ENCODE measurements at places on chromosomes 2 and 18.

DNA sequence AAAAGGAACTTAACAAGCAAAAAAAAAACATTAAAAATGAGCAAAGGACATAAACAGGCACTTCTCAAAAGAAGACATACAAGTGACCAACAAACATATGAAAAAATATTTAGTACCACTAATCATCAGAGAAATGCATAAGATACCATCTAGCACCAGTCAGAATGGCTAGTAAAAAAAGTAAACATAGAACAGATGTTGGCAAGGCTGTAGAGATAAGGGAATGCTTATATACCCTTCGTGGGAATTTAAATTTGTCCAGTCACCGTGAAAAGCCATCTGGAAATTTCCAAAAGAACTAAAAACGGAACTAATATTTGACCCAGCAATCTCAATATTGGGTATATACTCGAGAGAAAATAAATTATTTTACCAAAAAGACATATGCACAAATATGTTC is 1751.3 kb upstream of the LRRTM1 start:
- no peak for DNase-seq

- DNase-seq = no peak
Observed at GRCh38 chr2:29787473-29788465, 133.6 kb downstream of the ALK start.

GRCh38 chr18:58612315-58613055 is 16.4 kb downstream of the ALPK2 start:
- no peak for DNase-seq

GRCh38 chr2:85744741-85745601 is 8.8 kb upstream of the ATOH8 start:
- no peak for DNase-seq

DNA sequence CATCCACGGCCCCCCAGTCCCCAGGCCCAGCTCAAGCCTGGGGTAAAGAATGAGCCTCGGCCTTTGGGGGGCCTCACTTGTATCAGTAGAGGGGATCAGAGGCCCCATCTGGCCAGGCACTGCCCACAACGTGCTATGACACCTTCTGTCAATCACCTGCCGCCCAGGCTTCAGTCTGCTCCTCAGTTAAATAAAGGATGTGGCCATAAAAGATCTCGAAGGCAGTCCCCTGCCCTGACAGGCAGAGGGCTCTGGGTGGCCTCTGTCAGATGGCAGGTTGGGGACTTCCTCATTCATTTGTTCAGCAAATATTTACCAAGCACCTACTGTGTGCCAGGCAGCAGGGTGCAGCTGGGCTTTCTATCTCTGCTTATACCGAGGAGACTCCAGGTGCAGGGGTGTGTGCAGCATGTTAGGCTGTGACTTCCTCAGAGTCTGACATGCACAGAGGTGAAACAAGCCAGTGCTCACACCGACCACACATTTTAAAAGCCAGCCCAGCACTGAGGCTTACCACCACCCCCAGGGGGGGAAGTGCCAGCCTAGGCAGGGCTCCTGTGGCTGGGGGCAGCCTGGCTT is 166.4 kb downstream of the GALNT1 start:
- DNase-seq = no peak

DNA sequence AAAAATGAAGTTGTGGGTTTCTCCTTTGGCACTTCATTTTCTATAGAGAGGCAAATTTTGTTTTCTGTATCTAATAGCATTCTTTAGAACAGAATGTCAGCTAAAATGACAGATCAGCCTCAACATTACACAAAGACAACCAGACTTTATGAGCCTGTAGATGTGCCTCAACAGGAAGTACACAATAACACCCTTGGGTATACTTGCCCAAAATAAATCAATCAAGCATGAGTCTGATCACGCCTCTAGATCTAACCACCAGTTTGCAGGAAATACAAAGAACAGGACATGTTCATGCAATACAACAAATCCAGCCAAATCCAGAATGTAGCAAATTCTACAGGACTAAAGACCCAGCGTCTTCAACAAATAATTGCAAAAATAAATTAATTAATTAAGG is 11.2 kb upstream of the DAPL1 start:
- DNase-seq = no peak

- DNase-seq = no peak
Observed at GRCh38 chr2:100988630-100989417, 13.3 kb upstream of the RPL31 start.
